ENCODE measurements at places on chromosomes 7 and 10. TPM values are rescaled to one million over a fixed set of nuclear protein-coding genes. Genes with fewer than 3 reads are reported as not detected.

TMEM229A gene
- 0.27 TPM for total RNA-seq

TMEM236 gene
- 0.04 TPM for total RNA-seq

CRPPA gene
- 0.66 TPM for total RNA-seq

PAPSS2 gene
- total RNA-seq: 22.1 TPM

FOXP2 gene
- total RNA-seq: 0.17 TPM

CRCP gene
- total RNA-seq: 20.3 TPM

DNA sequence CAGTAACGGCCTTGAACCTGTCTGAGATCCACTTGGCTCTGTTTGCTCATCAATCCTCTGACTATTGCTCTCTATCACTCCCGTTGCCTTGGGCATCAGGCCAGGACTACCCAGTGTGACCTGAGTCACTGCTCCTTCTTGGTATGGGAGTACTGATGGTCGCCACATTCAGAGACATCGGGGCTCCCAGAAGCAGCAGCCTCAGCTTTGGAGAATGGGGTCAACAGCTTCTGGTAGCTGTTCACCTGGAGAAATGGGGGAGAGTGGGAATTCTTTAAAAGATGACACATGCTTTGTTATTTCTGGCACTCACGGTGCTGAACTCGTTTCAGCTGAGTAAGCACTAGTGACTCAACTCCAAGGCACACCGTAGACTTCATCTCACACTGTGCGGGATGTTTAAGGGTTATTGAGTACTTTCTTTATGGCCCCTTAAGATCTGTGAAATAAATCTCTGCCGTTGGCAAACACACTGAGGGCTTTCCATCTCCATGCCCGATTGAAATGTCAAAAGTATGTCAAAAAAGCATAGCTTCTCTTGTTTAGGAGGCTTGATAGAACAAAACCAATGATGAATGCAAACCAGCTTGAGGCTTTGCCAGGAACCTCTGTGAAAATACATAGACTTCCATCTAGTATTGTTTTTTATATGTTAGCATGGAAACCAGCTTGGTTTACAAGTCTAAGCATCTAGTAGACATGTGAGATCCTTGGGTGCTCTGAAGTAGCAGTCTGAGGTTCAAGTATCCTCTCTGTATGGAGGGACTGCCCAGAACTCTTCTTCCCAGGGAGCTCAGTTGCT is 333.1 kb downstream of the CXCL12 start:
- no peak for DNase-seq

GRCh38 chr7:81721437-81721836 is 48.4 kb downstream of the HGF start:
- no peak for DNase-seq

DNA sequence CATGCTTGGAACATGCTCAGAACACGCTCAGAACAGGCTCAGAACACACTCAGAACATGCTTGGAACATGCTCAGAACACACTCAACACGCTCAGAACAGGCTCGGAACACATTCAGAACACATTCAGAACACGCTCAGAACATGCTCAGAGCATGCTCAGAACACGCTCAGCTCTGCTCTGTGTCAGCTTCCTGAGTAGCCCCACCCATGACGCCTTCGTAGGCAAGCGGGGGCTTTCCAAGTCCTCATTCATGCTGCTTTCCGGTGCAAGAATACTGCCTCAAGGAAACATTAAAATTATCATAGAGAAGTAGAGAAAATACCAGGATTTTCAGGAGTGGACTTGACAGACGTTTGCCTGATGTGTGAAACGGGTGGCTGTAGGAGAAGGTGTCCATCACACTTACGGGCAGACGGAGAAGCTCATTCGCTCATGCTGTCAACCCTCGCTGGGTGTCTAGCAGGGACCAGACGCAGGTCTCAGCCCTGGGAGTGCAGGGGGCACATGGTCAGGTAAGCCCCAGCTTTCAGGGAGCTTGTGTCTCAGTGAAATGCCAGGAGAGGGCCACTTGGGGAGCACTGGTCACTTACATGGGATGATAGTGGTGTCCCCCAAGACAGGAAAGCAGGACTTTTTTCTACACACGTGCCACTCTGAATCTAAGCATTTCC is 24.7 kb downstream of the EN2 start:
- no peak for DNase-seq

- no peak for DNase-seq
These were observed 140.2 kb downstream of the AUTS2 start for GRCh38 chr7:69738396-69738951.

DNA sequence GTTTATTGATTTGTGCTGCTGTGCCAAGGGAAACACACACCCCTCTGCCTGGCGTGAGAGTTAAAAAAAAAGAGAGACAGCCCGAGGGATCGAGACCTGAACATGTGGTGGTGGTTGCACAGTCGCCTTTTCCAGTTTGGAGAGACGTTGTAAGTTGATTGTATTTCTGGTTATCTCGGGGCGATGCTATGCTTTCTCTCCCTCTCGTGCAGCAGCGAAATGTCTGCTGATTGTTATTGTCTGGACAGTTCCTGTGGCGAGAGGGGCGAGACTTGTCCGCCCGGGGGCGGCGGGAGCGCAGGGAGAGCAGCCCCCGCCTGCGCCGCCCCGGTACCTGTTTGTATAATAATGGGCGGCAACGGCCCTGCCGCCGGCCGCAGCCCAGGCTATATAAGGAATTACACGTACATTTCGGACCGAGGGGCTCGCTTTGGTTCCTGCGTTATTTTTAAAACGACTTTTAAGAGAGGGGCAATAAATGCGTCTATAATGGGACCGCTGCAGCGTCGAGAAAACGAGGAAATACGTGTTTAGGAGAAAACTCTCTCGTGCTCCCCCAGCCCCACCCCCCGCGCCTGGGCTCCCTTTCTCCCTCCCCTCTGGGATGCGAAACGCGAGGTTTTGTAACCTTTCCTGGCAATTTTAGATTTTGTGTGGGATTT is 1.7 kb downstream of the ZEB1 start:
- DNase-seq: peak; percentile 32

DNA sequence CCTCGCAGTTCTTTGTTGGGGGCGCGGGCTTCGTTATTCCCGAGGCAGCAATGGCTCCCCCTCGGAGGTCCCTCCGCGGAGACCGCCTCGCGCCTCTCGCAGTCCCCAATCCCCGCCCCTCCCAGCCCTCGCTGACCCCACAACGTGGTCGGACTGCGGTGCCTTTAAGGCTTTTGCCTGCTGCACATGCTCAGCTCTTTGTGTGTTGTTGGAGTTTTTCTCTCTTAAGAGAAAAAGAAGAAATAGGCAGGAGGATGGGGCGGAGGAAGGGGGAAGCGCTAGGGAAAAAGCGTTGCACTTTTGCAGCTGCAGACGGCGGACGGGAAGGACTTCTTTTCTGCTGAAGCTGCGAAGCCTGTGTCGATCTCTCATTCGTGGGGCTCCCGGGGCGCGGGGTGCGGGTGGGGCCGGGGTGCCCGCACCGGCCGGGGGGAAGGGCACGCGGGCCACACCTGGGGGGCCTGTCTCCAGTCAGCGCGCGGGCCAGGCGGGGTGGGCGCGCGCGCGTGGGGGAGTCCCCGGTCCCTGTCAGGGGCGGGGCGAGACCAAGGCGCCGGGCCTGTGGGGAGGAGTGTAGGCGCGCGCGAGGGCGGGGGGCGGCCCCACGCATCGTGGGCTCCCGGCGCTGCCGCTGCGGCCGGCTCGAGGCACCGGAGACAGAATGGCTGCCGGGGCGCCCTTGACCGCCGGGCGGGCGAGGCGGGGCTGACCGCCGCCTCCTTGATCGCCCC is 445 bp upstream of the ATRNL1 start:
- DNase-seq: peak; percentile 69

DNA sequence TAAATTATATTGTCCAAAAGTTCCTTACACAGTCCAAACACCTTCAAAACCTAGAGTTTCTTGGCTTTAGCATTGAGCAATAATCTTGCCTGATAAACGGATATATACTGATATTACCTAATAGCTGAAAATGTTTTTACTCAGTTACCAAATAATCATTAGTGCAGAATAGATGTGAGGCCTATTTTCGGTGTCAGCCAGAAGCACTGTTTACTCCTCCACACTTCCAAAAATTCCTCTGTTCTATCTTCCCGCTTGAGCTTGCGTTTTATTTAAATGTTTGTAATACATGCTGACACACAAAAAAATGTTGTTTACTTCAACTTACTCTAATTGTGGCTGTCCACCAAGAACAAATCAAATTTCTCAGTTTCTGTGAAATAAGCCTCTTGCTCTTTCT is 606.2 kb upstream of the TEX47 start:
- DNase-seq: no peak

DNA sequence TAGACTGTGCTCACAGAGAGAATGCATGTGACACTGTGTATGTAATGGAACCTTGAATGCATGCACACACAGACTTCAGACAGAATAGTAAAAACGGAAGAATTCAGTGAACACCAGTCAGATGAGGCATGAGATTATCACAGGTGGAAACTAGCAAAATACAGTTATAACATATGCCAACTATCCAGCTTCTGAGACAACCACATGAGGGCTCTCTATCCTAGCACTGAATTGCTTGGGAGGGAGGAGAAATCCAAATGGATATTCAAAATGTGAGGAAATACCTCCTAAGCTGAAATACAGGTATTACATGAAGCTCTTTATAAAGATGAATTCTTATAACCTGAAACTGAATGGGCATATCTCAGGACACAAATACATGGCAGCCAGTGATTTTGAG is 30.6 kb downstream of the GARS1 start:
- DNase-seq: no peak
